Tibial nerve (tissue), 4 donors: ENCODE measurements at places on chromosomes 11 and 22. TPM values are rescaled to one million over a fixed set of nuclear protein-coding genes. Genes with fewer than 3 reads are reported as not detected.

GRCh38 chr11:2590965-2591754 lies 108.6 kb downstream of the KCNQ1OT1 start:
- no peaks in the 10 kb centered on the region for H3K36me3 ChIP-seq
- H3K27ac ChIP-seq, result no peak overlapping the region
- no peaks in the 10 kb centered on the region for H3K27me3 ChIP-seq
- peak overlapping the region; percentile 11 for H3K4me3 ChIP-seq
- DNase-seq, result no peak

DNA sequence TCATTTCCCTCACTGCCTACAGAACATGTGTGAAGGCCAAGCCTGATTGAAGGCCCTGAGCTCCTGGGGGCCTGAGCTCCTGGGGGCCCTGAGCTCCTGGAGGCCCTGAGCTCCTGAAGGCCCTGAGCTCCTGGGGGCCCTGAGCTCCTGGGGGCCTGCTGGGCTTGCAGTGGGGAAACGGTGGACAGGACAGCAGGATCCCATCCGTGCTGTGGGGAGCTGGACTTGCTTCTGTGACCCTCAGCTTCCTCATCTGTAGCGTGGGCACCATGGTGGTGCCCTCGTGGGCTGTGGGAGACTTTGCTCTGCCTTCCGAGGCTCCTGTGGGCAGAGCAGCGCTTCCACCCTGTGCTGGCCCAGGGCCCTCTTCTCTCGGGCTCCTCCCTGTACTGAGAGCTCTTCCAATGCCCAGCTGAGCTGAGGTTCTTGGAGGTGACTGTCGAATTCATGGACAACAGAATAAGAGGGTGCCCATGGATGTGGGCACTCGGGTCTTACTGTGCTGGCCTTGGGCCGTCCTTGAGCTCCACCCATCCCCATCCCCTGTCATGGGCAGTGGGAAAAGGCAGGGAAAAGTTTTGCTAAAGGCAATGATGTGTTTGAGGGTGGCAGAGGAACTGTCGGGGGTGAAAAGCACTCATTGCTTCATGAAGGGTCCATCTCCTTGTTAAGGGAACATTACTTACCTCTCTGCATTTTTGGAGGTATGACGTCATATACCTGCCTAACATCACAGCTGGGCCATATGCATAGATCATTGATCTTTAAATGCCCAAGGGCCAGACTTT lies 786.7 kb downstream of the TBC1D22A start:
- no peak for DNase-seq
- H3K4me1 ChIP-seq, result no peaks in the 10 kb centered on the region

DNA sequence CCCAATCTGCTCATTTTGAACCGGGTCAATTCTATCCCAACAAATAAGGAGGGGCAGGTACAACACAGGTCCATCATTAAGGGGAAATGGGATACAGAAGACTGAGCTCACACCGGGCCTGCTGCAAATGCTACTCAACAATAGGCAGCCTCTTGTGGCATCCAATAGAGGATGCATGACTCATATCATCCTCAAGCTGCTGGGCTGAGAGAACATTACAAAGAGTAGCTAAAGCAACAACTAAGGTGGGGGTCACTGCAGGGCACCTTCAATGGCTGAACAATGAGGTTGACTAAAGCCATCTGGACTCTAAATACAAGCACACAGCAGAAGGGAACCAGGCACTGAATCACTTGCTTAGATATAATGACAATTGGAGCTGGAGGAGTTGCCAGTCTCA lies 130.1 kb upstream of the SYN3 start:
- H3K4me3 ChIP-seq, result no peak overlapping the region
- no peak overlapping the region for H3K27ac ChIP-seq
- no peaks in the 10 kb centered on the region for H3K27me3 ChIP-seq
- no peaks in the 10 kb centered on the region for H3K4me1 ChIP-seq

DNA sequence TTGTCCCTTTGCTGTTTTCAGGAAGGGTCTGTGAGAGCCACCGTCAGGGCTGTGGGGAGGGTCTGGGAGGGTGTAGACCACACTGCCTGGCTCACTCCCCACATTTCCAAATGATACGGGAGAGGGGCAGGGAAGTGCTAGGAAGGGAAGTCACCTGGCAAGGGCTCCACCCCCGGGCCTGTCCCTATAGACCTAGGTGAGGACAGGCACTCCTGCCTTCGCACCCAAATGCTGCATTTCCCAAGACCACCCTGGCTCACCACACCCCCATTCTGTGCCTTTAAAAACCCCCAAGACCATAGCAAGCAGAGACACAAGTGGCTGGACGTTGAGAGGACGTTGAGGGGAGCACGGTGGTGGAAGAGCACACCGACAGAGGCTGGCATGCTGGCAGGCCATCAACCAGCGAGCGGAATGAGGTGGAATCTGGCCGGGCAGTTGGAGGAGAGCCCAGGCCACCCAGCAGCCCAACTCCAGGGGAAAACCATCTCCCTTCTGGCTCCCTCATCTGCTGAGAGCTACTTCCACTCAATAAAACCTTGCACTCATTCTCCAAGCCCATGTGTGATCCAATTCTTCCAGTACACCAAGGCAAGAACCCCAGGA lies 45.7 kb downstream of the GNB1L start:
- H3K27ac ChIP-seq, result no peak overlapping the region
- peaks cover 32% of the 10 kb centered on the region for H3K4me1 ChIP-seq
- H3K4me3 ChIP-seq, result no peak overlapping the region
- no peaks in the 10 kb centered on the region for H3K27me3 ChIP-seq
- peaks cover 32% of the 10 kb centered on the region for H3K36me3 ChIP-seq
- no peak for DNase-seq

DNA sequence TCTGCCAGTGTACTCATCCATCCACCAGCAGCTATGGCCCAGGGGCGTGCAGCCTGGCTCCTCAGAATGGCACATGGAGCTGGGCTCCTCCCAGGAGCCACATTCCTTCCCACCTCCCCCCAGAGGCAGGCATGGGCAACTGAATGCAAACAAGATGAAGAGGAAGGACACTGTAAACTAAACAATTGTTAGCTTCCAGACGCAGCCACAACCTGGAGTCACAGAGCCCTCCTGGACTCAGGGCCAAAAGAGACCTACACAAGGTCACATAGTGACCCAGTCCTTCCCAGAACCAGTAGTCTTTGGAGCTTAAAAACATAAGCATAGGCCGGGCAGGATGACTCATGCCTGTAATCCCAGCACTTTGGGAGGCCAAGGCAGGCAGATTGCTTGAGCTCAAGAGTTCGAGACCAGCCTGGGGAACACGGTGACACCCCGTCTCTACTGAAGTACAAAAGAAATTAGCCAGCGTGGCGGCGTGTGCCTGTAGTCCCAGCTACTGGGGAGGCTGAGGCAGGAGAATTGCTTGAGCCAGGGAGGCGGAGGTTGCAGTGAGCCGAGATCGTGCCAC lies 30.7 kb upstream of the CLDN5 start:
- H3K4me1 ChIP-seq, result no peaks in the 10 kb centered on the region
- H3K27ac ChIP-seq, result no peak overlapping the region
- no peak for DNase-seq
- no peaks in the 10 kb centered on the region for H3K36me3 ChIP-seq

DNA sequence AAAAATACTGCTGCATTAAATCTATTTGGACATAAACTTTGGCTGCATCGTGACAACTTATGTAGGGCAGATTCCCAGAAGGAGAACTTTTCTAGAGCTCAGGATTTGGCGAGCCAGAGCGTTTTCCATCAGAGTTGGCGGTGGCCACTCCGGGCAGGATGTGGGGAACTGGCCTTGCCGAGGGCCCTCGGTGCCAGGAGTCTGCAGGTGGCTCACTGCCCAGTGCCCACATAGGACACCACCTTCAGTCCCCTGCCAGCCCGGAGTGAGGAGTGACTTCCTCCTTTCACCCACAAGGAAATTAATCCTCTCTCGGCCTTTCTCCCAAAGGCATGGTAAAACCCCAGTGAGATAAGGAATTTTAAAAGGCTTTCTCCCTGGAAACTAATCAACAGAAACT lies 1.6 kb upstream of the LGALS2 start:
- no peaks in the 10 kb centered on the region for H3K36me3 ChIP-seq
- no peaks in the 10 kb centered on the region for H3K4me1 ChIP-seq
- no peak overlapping the region for H3K4me3 ChIP-seq
- DNase-seq, result no peak
- no peak overlapping the region for H3K27ac ChIP-seq

DNA sequence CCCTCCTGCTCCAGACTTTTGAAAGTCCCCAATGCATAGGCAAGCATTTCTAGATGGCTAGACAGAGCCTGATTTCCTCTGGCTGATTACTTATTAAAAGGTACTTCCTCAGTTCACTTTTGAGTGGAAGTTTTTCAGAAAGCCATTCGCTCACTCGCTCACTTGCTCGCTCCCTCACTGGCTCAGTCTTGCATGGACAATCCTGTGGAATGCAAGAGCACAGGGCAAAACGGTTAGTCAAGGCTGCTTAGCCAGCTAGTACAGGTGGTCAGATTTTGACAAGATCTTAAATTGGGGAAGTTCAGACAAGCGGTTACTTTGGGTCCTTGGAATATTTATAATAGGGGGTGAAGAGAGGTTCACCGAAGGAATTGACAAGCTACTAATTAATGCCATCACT lies 101.0 kb downstream of the ARL14EP start:
- no peaks in the 10 kb centered on the region for H3K36me3 ChIP-seq
- H3K4me1 ChIP-seq, result no peaks in the 10 kb centered on the region
- no peak overlapping the region for H3K27ac ChIP-seq
- no peak overlapping the region for H3K4me3 ChIP-seq
- no peaks in the 10 kb centered on the region for H3K27me3 ChIP-seq
- no peak for DNase-seq

ELF5 gene
- total RNA-seq, result not detected

TMEM45B gene
- not detected for total RNA-seq

GRCh38 chr11:57237204-57237681 lies at the start of gene APLNR:
APLNR (minus strand) TSS chr11:57237250; CDS start chr11:57237004, 246 bp downstream.
- H3K27me3 ChIP-seq, result peaks cover 20% of the 10 kb centered on the region
- H3K4me3 ChIP-seq, result no peak within 1 kb of the TSS
- DNase-seq, result no peak
- H3K36me3 ChIP-seq, result no peaks in the 10 kb centered on the region
- no peaks in the 10 kb centered on the region for H3K4me1 ChIP-seq

TUB gene
- total RNA-seq, result 9.3 TPM

CHKB gene
- total RNA-seq, result 55.9 TPM

SMTNL1 gene
- total RNA-seq, result not detected

DNA sequence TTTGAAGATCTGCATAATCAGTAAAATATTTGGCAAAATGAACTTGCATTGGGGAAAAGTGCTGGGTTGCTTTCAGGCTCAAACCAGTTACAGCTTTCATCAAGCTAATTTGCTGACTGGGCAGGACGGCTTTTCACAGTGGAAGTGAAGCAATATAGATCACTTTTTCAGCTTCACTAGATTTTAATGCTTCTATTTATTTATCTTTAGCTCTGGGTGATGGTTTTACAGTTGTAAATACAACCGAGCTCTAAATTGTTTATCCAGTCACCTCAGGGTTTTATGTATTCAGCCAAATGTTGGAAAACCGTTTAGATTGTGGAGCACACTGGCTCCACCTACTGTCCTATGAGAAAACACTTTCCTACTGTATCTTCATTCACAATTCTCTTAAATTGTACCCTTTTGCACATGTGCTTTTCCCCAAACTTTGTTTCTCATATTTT lies 58.2 kb downstream of the ACER3 start:
- no peaks in the 10 kb centered on the region for H3K36me3 ChIP-seq
- no peak for DNase-seq
- no peaks in the 10 kb centered on the region for H3K4me1 ChIP-seq
- H3K27me3 ChIP-seq, result no peaks in the 10 kb centered on the region
- no peak overlapping the region for H3K4me3 ChIP-seq

ZP1 gene
- not detected for total RNA-seq

DNA sequence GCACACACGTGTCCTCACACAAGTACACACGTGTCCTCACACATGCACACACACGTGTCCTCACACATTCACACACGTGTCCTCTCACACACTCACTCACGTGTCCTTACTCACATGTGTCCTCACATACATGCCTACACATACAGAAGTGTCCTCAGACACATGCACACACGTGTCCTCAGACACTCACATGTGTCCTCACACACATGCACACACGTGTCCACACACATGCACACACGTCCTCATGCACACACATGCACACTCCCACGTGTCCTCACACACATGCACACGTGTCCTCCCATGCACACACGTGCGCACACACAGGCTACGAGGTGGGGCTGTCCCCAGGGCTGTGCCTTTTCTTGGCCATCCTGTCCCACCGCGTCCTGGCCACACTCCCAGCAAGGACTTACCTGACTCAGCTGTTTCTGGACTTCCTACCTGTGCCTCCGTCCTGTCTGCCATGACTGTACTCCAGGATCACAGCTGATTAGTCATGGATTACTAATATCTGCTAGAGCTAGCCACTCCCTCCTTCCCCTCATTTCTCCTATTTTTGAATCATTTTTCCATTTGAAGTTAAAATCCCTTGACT lies 990.2 kb downstream of the BRD1 start:
- no peak overlapping the region for H3K27ac ChIP-seq
- H3K4me3 ChIP-seq, result no peak overlapping the region
- H3K27me3 ChIP-seq, result no peaks in the 10 kb centered on the region
- H3K4me1 ChIP-seq, result no peaks in the 10 kb centered on the region
- no peaks in the 10 kb centered on the region for H3K36me3 ChIP-seq
- DNase-seq, result no peak

DNA sequence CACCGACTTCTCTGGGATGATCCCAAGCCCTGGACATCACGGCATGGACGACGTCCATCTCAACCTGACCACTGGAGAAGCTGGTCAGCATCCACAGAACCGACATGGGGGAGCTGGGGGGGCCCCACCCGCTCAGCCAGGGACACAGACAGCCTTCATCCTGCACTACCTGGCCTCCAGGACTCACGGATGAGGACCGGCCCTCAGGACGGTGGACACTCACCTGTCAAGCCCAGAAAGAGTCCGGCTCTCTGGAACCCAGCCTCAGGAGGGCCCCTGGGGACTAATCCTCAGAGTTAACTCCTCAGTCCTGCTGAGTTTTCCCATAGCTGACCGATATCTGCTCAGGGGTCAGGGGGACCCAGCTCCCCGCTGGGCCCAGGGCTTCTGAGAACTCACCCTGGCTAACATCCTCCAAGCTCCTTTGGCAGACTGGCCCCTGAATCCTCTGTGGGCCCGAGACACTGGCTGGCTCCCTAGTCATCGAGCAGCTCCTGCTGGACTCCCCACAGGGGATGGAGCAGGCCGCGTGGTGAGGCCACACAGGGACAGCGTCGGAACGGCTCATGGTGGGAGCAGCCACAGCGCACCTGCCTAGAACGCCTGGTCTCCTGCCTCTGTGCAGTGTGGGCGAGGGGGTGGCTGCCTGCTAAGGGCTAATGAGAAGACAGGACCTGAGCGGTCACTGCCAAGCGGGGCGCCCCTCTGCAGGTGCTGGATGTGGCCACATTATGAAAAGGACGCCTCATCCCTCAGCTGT lies 649.2 kb downstream of the BRD1 start:
- no peak overlapping the region for H3K4me3 ChIP-seq
- H3K27ac ChIP-seq, result no peak overlapping the region
- H3K36me3 ChIP-seq, result no peaks in the 10 kb centered on the region
- no peak for DNase-seq
- no peaks in the 10 kb centered on the region for H3K4me1 ChIP-seq
- no peaks in the 10 kb centered on the region for H3K27me3 ChIP-seq

- no peaks in the 10 kb centered on the region for H3K27me3 ChIP-seq
- no peaks in the 10 kb centered on the region for H3K36me3 ChIP-seq
- DNase-seq, result peak; percentile 25
- peaks cover 69% of the 10 kb centered on the region for H3K4me1 ChIP-seq
These were observed 42.8 kb downstream of the TRIOBP start for GRCh38 chr22:37739611-37740049.

- no peaks in the 10 kb centered on the region for H3K27me3 ChIP-seq
- no peak overlapping the region for H3K27ac ChIP-seq
- peak overlapping the region; percentile 57 for H3K4me3 ChIP-seq
- no peaks in the 10 kb centered on the region for H3K36me3 ChIP-seq
- peaks cover 8% of the 10 kb centered on the region for H3K4me1 ChIP-seq
- DNase-seq, result no peak
These were observed 898 bp downstream of the ZNF215 start for GRCh38 chr11:6927030-6927617.

OR51A2 gene
- not detected for total RNA-seq
